Activated CD4-positive, CD25-positive, alpha-beta regulatory T cell treated with anti-CD3 and anti-CD28 coated beads, Interleukin-2, amount 50 U/mL, for 24 hours (primary cell): ENCODE measurements at places on chromosomes 13 and 19.

DNA sequence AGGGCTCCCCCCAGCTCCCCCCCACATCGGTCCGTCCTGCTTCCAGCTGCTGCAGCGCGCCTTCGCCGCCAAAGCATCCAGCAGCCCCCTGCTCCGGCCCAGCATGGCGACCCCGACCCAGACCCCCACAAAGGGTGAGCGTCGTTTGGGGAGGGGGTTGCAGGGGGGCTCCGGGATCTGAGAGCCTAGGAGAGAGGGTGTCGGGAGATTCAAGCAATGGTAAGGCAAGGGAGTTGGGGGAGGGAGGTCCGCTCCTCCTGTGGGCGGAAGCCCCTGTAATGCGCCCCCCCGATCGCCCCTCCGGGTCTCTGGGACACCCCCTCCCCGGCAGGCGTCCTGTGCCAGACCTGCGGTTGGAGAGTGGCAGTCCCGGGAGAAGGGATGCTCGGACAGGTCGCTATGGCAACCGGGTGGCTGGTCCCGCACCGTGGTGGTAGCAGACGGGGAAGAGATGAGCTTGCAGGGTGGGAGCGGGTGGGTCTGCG lies at the start of gene FXYD7:
Gene FXYD7, plus strand, starts transcription at position 25 of the 485 bp plus-strand sequence. Its CDS starts 79 bp downstream, at position 104.
- no peak for ATAC-seq

DNA sequence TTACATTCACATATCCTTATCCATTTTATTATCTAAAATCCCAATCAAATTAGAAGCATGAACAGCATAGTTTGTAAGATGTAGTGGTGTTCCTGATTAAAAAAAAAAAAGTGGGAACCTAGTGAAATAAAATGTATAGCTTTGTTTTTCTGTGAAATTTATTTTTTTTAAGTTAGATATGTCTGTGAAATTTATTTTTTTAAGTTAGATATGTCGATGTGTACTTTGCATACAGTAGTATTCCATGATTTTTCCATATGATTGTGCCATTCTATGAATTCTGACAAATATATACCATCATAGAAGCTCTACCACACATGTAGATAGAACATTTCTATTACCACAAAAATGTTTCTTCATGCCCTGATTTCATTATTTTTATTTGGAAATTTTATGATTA lies 6.0 kb upstream of the MAB21L1 start:
- ATAC-seq, result no peak

DNA sequence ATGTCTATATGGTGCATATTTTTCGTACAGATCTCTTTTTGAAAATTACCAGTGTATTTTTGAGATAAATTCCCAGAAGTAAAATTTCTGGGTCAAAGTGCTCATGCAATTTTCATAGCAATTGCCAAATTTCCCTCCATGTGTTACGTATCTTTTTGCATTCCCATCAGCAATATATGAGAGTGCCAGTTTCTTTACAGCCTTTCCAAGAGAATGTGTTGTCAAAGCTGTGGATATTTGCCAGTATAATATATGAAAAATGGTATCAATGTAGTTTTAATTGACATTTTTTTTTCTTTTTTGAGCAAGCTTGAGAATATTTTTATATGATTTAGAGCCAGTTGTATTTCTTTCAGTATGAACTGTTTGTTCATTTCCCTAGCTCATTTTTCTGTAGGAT lies 399.0 kb upstream of the KLF12 start:
- ATAC-seq, result no peak

GRCh38 chr19:18416778-18417249 lies 2.4 kb upstream of the SSBP4 start:
- peak; percentile 5 for ATAC-seq

GRCh38 chr19:46297700-46298478 lies 1.0 kb downstream of the HIF3A start:
- ATAC-seq, result no peak

- ATAC-seq, result no peak
These were observed 1.3 kb upstream of the ZNF181 start for GRCh38 chr19:34732612-34733211.

DNA sequence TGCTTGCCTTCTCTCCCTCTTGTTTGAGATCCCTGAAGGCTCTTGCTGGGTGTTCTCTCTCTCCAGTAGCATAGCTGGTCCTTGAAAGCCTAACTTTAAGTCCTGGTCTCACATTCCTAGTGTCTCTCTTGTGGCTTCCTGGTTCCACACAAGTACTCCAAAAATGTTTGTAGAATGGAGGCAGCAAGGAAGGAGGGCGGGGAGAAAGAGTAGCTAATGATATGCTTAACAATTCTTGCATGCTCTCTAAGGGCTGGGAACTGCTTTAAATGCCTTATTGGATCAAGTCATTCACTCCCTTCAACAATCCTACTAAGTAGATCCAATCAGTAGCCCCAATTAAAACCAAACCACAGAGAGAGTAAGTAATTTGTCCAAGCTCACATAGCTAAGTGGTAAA lies 357.3 kb downstream of the KLF5 start:
- ATAC-seq, result no peak

GRCh38 chr13:44809190-44809589 lies 180.1 kb downstream of the NUFIP1 start:
- ATAC-seq, result no peak

GRCh38 chr13:111383591-111384440 lies 63.4 kb downstream of the TEX29 start:
- no peak for ATAC-seq

DNA sequence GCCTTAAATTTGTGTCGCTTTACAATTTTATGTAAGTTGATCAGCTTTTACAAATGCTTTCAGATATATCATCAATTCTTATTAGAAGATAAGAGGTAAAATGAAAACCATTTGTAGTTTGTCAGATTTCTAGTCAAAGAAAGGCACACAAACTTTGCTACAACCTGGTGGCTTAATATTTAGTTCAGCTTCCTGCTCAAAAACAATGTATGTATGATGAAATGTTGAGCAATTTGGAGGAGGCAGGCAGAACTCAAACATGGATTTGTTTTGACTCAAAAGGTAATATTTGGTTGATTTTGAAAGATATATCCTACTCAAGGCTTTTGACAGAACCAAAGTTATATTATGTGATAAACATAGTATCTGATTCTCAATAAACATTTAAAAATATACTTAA lies 24.2 kb downstream of the NEK5 start:
- no peak for ATAC-seq

DNA sequence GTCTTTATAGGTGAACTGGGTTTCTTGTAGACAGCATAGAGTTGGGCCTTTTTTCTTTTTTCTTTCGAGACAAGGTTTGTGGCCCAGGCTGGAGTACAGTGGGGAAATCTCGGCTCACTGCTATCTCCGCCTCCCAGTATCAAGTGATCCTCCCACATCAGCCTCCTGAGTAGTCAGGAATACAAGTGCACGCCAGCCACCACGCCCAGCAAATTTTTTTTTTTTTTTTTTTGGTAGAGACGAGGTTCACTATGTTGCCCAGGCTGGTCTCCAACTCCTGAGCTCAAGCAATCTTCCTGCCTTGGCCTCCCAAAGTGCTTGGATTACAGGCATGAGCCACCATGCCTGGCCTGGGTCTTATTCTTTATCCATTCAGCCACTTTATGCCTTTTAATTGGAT lies 5.1 kb upstream of the CALM3 start:
- no peak for ATAC-seq

GRCh38 chr13:20798027-20798426 lies 24.3 kb upstream of the EEF1AKMT1 start:
- ATAC-seq, result no peak
